Activated T-cell treated with anti-CD3 and anti-CD28 coated beads for 1 hour (primary cell): ENCODE measurements at places on chromosomes 3 and 15.

- no peak for DNase-seq
These were observed 146.8 kb upstream of the FRMD4B start for GRCh38 chr3:69532547-69533224.

- DNase-seq: no peak
These were observed 95.5 kb downstream of the CCNL1 start for GRCh38 chr3:157064402-157064801.

DNA sequence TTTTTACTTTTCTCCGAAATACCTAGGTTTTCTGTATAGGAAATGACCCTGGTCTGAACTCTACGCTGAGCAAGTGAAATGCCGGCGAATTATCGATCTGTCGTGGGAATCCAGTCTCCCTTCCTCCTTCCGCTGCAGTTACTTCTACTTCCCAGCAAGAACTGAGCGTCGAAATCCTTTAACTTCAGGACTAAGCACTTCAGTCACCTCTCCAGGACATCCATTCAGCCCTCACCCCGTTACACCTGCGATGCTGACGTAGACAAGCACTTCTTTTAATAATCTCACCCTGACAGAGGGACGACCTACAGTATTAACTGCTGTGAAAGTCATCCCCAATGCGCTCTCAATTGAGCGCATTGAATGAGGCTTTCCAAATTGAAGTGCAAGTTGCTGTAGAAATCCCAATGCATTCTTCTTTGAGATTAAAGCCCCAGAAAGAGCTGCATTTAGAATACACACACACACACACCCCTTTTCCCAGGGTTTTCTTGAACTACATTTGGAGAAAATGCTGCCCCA is 1.3 kb downstream of the TOP2B start:
- DNase-seq: no peak

DNA sequence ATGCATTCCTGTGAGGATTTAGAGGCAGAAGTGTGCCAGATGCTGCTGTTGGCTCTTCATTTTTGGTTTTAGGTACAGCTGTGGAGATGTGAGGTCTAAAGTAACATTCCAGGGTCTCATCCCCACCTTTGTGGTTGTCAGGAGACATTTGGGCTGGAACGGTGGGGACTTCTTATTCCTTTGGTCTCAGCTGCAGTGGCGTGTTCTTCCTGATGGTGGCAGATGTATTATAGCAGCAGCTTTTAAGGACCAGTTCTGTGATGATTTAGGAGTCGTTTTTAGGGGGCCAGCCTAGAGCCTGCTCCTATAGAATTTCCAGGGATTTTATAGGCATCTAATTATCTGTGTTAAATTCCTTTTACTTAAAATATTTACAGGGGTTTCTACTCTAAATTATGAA is 221.0 kb upstream of the EOMES start:
- DNase-seq: no peak
